ENCODE measurements at places on chromosomes 12 and 14.

DNA sequence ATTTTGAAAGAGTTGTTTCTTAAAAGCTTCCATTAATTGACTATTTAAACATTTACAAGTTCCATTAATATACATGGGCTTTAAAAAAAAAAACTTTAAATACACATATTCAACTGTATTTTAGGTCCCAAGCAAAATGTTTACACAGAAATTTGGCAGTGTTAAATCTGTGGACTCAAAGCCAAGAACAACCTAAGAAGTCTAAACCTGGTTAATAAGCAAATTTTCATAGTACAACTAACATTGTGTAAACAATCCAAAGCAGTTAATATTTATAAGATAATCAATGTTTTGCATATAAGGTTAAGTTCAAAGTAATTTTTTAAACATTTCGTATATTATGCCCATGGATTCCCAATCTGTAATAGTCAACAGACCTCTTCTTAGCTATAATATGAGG, 77.0 kb downstream of the EPS8 start:
- no peak for DNase-seq

DNA sequence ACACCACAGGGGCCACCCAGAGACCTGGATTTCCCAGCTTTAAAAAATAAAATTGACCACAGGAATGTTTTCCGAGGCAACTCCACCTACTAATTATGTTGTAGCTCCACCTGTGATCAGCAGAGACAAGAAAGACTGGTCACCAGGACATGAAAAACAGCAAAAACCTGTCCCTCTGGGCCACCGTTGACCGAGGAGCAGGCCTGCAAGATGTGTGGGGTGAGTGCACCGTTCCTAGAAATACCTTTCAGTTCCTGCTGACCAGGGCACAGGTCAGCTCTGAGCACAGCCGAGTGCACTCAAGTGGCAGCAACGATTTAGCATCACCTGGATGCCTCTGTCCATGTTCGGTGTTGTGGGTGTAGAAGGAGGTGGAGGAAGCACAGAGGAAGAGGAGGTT, 16.9 kb downstream of the FZD10 start:
- no peak for DNase-seq

- no peak for DNase-seq
Observed at GRCh38 chr14:32010604-32011125, 66.4 kb upstream of the ARHGAP5 start.

- no peak for DNase-seq
Observed at GRCh38 chr14:47785058-47785457, 109.7 kb upstream of the MDGA2 start.

- no peak for DNase-seq
Observed at GRCh38 chr14:21902561-21903181, 229.1 kb upstream of the OR4E1 start.

DNA sequence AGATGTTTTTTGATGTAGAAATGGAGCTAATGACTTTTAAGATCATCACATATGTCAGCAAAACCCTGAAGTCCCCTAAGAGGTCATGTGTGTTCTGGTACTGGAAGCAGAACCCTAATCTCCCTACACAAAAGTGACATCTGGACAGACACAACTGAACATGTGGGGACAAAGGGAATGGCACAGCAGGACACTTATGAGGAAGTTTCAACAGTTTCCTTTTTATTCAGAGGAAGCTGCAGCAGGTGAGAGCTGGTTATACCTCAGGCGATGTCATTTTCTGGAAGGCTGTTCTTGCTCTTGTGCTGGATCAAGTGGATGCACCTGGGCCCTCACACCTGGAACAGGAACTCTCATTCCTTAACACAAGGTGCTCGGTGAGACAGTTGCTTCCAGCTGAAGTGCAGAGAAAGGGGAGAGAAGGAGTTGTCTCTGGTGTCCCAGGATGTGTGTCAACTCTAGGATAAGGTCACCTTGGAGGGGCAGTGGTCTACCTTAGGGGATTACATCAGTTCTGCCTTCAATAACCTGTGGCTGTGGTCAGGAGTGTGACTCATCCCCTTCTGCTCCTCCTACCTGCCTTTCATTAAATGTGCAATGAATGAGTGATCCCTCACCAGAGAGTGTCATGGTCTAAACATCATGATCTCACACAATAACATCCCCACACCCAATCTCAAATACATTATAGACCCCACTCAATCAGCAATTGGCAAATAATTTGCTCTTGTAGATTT, 463.4 kb downstream of the TMEM121 start:
- no peak for DNase-seq

GRCh38 chr14:25518364-25518763, 468.4 kb upstream of the STXBP6 start:
- DNase-seq: no peak

- DNase-seq: no peak
Observed at GRCh38 chr12:108699955-108700563, 31.3 kb downstream of the CORO1C start.

DNA sequence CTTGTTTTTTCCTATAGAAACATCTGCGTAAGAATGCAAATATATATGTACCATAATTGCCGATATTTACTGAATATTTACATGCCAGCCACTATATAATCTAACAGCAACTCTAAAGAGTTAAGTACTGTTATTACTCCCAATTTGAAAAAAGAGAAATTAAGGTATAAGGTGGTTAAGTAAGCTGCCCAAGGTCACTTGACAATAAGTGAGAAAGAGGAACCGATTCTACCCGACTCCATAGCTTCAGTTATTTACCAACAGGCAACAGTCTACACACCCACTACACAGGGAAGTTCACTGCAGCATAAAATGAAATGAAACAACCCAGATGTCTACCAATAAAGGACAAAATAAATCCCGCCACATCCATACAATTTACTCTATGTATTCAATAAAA, 1.1 kb downstream of the MIS18BP1 start:
- DNase-seq: no peak

- DNase-seq: no peak
Observed at GRCh38 chr14:20486684-20487395, 17.6 kb downstream of the PNP start.

GRCh38 chr12:27472604-27473003, 26.1 kb downstream of the SMCO2 start:
- DNase-seq: no peak

- no peak for DNase-seq
Observed at GRCh38 chr12:14655284-14655683, 41.1 kb downstream of the GUCY2C start.

- DNase-seq: no peak
Observed at GRCh38 chr14:64518229-64518628, 13.7 kb downstream of the ZBTB1 start.

GRCh38 chr12:106945261-106945851, 10.4 kb upstream of the TMEM263 start:
- peak; percentile 59 for DNase-seq

GRCh38 chr14:67490196-67490595, 1.7 kb upstream of the TMEM229B start:
- no peak for DNase-seq

GRCh38 chr12:89891933-89892332, 183.3 kb upstream of the ATP2B1 start:
- no peak for DNase-seq

DNA sequence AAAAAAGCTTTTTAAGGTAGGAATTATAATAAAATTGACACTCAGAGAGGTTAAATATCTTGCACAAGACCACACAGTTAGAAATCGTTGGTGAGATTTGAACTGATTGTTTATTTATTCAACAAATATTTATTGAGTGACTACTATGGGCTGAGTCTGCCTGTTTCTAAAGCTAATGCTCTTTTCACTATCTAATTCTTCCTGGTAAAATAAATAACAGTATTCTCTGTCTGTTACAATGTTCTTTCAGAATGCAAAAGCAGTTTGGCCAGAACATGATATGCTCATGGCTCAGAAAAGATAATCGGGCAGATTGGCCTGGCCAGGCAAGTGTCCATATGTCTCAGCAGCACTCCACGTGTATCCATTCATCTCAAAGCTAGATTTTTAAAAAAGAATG, 82.0 kb downstream of the BTG1 start:
- no peak for DNase-seq

- no peak for DNase-seq
Observed at GRCh38 chr14:59282378-59282765, 93.9 kb downstream of the DAAM1 start.

- peak; percentile 18 for DNase-seq
Observed at GRCh38 chr12:107873223-107873622, 98.7 kb downstream of the ASCL4 start.

GRCh38 chr12:58029260-58029659, 87.9 kb downstream of the ATP23 start:
- DNase-seq: no peak
